ENCODE measurements at places on chromosomes 12 and 14. TPM values are rescaled to one million over a fixed set of nuclear protein-coding genes. Genes with fewer than 3 reads are reported as not detected.
A peak's percentile ranks its signal among the peaks of the same experiment; 100 is the strongest.

The CD27 gene
- not detected for total RNA-seq

The ALDH6A1 gene
- total RNA-seq = 30.1 TPM

DNA sequence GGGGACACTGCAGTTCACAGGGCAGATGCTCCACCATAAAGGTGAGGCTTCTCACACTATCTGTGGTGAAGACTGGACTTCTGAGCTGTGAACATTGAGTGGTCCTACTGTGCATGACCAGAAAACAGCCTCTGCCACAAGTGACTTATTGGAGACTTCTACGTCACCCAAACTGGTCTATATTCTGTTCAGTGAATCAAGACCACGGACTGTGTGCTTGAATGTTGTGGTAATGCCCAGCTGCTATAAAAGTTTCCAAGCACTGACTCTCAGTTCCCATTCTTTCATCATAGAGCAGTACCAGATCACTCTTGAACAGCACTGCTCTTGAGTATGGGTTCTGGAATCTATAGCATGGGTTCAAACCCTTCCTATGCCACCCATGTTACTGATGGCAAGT, 4.8 kb upstream of the PLEK2 start:
- H3K36me3 ChIP-seq = no peaks in the 10 kb centered on the region
- H3K4me1 ChIP-seq = peaks cover 8% of the 10 kb centered on the region
- H3K4me3 ChIP-seq = no peak overlapping the region
- H3K27me3 ChIP-seq = no peaks in the 10 kb centered on the region

- H3K27ac ChIP-seq = no peak overlapping the region
- H3K4me1 ChIP-seq = peaks cover 12% of the 10 kb centered on the region
- no peaks in the 10 kb centered on the region for H3K27me3 ChIP-seq
- H3K36me3 ChIP-seq = peaks cover 13% of the 10 kb centered on the region
- no peak for DNase-seq
- H3K4me3 ChIP-seq = no peak overlapping the region
Measured at GRCh38 chr12:95277139-95277538, 59.5 kb downstream of the VEZT start.

GRCh38 chr14:100591453-100592371, 4.5 kb upstream of the BEGAIN start:
- H3K27me3 ChIP-seq = peaks cover 28% of the 10 kb centered on the region
- no peak overlapping the region for H3K27ac ChIP-seq
- no peaks in the 10 kb centered on the region for H3K4me1 ChIP-seq
- peak; percentile 83 for DNase-seq
- H3K36me3 ChIP-seq = no peaks in the 10 kb centered on the region

Data from osteoblast (primary cell).